ENCODE measurements at places on chromosomes 6 and 20. TPM values are rescaled to one million over a fixed set of nuclear protein-coding genes. Genes with fewer than 3 reads are reported as not detected.

DNA sequence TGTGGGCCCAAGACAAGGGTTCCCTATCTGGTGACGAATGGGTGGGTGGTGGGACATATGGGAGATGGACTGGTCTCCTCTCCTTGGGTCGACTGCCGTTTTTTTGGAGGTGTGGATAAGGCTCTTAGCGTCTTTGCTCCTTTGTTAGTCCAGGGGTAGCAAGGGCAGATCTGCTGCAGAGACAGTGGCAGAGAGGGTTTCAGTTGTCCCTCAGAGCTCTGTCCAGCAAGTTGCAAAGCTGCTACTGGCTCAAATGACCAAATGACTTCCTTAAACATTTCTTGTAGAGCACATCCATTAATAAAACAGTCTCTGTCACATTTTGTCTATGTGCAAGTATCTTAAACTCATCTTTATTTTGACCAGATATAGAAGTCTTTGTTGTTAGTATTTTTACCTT is 508.0 kb upstream of the ADGRB3 start:
- DNase-seq = no peak

DNA sequence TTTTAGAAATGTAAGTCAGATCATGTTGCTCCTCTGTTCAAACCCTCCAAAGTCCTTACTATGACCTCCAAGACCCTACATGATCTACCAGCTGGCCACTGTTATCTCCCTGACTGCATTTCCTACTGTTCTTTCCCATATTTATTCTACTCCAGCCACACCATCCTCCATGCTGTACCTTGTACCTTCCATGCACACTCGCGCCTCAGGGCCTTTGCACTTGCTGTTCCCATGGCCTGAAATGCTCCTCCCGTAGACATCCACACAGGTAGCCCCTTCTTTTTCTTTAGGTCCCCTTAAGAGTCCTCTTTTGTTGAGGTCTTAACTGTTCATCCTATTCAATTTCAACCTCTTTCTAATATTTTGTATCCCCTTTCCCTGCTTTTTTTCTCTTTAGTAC is 47.0 kb downstream of the HEBP2 start:
- no peak for DNase-seq

DNA sequence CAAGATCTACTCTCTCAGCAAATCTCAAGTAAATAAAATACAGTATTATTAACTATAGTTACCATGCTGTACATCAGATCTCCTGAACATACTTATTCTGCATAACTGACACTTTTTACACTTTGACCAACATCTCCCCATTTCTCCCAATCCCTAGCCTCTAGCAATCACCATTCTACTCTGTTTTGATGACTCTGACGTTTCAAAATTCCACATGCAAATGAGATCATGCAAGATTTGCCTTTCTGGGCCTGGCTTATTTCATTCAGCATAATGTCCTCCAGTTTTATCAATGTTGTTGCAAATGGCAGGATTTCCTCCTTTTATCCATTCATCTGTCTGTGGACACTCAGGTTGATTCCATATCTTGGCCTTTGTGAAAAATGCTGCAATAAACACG is 266.3 kb downstream of the RFPL4B start:
- no peak for DNase-seq

DNA sequence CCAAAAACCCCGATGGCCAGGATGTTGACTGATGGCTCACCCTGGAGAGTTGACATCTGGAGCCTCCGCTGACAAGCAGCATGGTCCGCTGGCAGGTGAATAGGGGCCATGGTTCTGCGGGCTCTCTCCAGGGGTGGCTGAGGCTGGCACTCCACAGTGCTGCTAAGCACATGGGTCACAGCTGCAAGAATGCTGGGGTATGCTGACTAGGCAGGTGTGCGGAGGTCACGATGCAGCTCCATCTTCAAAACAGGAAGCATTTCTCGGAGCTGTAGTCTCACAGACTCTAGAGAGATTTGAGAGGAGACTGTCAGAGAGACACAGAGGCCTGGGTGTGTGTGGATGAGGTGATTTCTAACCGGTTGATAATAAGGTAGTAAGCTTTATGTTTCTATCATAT is 341.6 kb downstream of the NRN1 start:
- no peak for DNase-seq

GRCh38 chr6:48567016-48567415 is 456.0 kb upstream of the PTCHD4 start:
- no peak for DNase-seq

DNA sequence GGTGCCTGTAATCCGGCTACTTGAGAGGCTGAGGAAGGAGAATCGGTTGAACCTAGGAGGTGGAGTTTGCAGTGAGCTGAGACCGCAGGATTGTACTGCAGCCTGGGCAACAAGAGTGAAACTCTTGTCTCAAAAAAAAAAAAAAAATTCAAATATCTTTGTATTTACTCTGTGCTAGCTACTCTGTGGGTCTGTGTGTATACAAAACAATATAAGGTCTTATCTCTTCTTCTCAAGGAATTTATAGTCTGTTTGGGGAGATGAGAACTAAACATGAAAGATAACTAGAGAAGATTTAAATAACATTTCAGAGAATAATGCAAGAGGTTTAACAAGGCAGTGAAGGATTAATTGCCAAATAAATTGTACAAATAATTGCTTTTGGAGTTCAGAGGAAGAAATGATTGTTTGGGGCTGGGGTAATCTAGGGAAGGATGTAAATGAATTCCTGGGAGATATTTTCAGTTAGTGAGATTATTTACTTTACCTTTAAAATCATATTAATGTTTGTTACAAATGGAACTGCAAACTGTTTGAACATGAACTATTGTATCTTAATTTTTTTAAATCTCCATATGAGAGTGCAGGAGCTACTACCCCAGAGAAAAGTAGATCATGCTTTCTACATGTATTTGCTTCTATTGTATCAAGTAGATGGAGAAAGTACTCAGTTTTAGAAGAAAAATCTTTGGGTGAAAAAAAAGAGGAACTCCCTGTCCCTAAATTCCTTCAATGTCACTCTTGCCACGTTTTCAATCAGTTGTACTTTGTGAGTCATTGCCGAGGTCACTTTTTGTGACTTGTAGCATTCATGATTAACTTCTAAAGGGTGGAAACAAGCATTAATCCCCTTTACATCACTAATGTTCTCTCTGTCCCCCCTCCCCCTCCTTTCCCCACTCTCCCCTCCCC is 39.0 kb downstream of the NCOA3 start:
- no peak for DNase-seq

DNA sequence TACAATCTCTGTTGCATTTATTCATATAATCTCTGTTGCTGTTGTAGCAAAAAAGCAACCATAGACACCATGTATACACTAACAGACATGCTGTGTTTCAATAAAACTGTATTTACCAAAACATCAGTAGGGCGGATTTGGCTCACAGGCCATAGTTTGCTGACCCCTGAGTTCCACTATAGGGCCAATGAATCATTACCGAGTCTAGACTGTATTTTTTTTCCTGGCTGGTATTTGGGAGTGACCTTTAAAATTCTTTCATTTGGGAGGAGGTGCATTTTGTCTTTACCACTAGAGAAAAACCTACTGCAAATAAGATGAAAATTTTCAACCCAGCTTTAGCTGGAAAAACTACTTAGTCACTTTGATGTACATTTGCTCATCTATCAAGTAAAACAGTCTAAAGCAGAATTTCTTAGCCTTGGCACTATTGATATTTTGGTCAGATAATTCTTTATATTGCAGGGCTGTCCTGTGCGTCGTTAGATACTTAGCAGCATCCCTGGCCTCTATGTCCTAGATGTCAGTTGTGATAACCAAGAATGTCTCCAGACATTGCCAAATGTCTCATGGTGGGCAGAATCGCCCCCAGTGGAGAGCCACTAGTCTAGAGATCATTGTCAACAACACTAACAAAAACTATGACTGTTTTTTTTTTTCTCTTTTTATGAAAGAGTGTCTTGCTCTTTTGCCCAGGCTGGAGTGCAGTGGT is 39.5 kb downstream of the DCBLD1 start:
- no peak for DNase-seq

LHFPL5 gene
- total RNA-seq = 4.2 TPM

PRDM1 gene
- 5.5 TPM for total RNA-seq

CST7 gene
- total RNA-seq = not detected

PAK5 gene
- 1.2 TPM for total RNA-seq

VSTM2L gene
- total RNA-seq = 4.4 TPM

DEFB116 gene
- total RNA-seq = not detected

SLC22A1 gene
- total RNA-seq = 0.86 TPM

CRISP2 gene
- 0.19 TPM for total RNA-seq

SLC25A27 gene
- total RNA-seq = 10.0 TPM

BTBD3 gene
- 21.4 TPM for total RNA-seq
